ENCODE measurements at places on chromosomes 12 and 14.

DNA sequence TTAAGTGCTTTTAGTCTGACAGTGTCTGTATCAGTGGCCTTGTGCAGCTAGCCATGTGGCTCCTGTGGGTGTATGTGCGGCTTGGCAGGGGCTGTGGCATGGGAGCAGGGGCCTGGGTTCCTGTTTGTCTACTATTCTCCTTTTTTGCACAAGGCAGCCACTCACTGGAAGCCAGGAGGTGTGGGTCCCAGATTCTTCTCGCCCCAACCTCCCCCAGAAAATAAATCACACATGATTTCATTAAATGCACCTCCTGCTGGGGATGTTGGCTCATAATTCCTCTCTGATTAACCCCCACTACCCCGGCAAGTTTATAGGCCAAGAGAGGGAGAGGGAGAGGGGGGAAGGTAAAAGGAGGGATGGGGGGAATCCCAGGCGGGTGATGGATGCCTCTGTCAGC is 17.6 kb downstream of the CALCOCO1 start:
- no peak for DNase-seq

DNA sequence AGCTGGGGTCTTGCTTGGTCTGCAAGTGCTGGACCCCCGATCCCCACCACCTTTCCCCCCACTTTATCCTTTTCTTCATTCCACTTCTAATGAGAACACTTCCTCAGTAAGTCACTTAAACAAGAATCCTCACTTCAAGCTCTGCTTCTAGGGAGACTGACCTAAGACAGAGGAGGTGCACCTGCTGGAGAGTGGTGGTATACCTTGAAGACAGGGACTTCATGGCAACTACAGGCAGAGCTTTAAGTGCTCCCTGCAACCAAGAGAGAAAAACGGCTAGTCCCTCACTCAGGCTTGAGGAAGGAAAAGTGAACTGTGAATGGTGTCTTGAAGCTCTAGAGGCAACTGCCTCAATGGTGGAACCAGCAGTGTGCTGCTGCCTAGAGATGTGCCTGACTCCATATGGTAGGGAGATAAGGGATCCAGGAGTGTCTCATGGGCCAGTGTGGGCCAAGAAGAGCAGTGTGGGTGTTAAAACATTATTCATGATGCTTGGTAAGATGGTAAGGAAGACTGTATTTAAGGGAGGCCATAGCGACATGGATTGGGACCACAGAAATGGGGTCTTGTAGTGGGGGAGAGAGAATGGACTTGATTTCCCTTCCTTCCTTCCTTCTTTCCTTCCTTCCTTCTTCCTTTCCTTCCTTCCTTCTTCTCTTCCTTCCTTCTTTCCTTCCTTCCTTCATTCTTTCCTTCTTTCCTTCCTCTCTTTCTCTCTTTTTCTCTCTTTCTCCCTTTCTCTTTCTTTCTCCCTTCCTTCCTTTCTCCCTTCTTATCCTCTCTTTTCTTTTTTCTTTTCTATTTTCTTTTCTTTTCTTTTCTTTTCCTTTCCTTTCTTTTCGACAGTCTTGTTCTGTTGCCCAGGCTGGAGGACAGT is 96.2 kb upstream of the NAP1L1 start:
- no peak for DNase-seq

DNA sequence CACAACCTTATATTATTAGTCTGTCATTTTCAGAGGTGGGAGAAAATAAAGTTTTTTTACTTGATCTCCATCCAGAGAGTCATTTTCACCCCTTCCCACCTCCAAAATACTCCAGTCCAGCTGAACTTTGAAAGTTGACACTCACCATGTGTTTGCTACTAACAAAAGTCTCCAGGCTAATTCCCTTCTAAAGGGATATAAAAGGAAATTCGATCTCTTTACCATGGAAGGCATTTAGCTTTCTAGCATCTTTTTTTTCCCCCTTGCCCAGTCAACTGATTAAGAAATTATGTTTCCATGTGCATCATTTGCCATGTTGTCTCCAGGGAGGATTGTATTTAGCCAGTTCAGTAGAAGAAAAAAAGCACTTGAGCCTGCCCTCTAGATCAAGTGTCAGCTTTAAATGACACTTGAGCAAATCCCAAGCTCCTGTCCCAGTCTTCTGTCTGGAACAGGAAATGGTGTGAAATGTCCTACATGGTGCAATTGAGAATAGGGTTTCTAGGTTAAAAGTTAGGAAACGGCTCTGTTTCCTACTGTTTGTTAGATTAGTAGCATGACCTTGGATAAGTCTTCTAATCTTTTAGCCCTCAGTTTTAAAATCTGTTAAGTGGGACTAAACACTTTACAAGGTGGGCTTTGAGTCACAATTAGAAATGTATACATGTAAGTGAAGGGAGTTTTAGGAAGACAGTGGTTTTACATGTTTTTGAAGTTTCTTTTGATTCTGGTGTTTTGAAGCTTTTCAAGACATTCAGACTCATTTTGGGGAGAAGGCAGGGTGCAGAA is 67.2 kb downstream of the GNS start:
- no peak for DNase-seq

DNA sequence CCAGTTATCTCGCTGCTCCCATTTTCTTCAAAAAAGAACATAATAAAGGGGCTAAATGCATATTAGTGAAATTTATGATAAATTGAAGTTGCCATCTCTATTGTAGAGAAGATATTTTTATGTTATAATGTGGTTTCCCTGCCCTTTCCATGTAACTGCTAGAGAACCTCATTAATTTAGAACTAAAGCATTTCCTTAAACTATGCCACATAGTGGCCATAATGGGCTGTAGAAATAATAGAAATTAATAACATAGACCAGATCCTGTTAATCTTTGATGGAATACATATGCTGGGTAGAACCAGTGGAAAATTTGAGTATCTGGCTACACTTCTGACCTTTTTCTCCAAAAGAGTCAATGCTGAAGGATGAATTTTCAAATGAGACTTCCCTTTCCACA is 376.7 kb downstream of the PDZRN4 start:
- no peak for DNase-seq

- DNase-seq: no peak
Measured at GRCh38 chr12:77932216-77932615, 101.5 kb downstream of the NAV3 start.

Data from fibroblast of skin of scalp (primary cell).